ENCODE measurements at places on chromosomes 1 and 21.

GRCh38 chr1:43454270-43455011 lies 710 bp upstream of the HYI start:
- peak; percentile 42 for DNase-seq

- no peak for DNase-seq
Measured at GRCh38 chr1:160226623-160227022, 21.4 kb downstream of the PEA15 start.

DNA sequence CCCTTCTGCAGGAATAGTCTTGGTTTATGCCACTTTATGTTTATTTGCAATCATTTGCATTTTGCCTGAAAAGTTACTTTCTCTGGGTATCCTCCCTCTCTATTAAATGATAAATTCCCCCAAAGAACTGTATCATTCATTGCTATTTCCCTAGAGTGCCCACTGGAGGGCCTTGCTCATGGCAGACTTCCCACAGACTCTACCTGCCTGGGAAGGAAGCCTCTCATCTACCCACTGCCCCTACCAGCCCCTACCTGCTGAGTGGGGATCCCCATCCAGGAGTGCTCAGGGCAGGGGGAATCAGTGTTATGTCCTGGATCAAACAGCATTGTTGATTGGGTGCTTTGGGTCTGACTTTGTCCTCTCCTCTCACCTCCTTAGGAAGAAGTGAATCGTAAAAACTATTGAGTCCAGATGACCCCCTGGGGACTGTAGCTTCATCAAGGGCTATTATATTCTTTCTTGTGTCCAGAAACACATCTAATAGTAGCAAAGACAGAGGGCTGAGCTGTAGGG lies 6.8 kb upstream of the LRRN2 start:
- DNase-seq, result no peak

- no peak for DNase-seq
Measured at GRCh38 chr1:180187626-180188025, 33.0 kb downstream of the QSOX1 start.

All from memory B cell (primary cell).